ENCODE measurements at places on chromosomes 1 and 21.
A peak's percentile ranks its signal among the peaks of the same experiment; 100 is the strongest.

DNA sequence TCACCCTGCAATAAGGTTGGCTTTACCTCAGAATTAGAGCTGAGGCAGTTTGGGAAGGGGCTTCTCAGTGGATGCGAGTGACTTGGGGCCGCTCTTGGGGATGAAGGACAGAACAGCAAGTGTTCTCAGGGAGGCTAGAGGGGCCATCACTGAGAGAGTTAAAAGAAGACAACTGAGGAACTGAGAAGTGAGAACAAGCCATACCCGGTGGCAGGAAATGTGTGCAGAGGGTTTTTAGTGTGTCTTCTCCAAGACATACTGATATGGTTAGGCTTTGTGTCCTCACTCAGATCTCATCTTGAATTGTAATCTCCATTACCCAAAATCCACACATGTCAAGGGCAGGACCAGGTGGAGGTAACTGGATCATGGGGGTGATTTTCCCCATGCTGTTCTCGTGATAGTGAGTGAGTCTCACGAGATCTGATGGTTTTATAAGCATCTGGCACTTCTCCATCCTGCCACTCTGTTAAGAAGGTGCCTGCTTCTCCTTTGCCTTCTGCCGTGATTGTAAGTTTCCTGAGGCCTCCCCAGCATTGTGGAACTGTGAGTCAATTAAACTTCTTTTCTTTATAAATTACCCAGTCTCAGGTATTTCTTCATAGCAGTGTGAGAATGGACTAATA is 75.8 kb downstream of the PCBP3 start:
- DNase-seq = no peak

- no peak for DNase-seq
Observed at GRCh38 chr1:94633051-94633450, 91.5 kb upstream of the F3 start.

DNA sequence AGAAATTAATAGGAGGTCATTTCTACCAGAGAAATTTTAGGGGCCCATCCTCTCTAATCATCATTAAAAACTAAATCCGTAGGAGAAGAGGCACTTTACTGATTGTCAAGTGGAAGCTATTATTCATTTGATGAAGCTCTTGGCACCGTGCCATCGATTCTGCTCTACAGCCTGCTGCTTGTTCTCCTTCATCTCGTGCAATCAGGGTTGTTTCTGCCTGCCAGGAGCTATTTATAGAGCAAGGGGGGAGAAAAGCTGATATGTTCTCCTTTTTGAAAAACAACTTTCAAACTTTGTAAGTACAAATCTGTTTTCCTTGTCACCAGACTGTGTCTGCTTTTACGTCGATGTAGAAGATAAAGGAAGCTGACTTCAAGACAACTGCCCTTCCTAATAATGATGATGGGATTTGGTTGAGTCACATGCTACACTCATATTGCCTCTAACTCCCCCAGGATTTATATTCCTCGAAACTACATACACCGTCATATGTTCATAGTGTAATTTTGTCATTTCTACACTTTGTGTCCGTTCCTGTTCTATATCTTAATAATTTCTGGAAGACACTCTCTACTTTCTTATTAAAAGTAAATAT is 169.6 kb upstream of the LHX8 start:
- DNase-seq = peak; percentile 54

- no peak for DNase-seq
Observed at GRCh38 chr21:39461419-39461818, 9.6 kb downstream of the SH3BGR start.

DNA sequence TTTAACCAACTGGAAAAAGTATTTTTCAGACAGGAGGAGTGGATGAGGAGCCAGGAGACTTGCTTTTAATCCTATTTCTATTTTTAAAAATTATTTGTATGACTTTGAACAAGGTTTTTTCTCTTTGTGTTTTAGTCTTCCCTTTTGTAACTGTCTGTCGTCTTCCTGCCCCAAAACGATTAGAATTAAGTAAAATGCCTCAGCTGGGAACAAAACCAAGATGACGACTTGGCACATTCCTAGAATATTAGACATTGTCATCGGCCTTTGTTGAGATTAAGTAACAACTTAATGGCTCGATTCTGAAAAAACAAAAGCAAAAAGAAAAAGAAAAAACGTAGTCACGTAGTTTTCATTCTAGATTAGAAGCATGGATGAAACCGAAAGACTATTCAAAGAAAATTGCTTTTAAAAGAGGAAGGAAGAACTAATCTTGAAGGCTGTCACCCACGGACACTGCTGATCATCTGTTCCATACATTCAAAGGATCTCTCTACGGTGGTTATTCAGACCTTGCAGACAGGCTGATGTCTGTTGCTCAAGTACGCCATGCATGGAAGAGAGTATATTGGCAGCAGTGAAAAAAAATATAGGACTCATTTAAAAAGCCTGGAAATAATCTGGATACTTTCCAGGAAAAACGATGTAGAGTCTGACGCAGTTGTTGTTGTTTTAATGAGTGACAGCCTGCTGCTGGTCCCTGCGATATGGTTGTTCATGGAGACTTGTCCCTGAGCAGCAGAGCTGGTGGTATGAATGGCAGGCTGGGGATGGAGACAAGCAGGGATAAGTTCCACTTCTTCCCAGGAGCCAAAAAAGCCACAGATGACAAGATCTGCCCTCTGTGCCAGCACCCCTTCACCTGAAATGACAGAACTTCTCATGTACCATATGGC is 16.8 kb downstream of the GNG4 start:
- DNase-seq = no peak

DNA sequence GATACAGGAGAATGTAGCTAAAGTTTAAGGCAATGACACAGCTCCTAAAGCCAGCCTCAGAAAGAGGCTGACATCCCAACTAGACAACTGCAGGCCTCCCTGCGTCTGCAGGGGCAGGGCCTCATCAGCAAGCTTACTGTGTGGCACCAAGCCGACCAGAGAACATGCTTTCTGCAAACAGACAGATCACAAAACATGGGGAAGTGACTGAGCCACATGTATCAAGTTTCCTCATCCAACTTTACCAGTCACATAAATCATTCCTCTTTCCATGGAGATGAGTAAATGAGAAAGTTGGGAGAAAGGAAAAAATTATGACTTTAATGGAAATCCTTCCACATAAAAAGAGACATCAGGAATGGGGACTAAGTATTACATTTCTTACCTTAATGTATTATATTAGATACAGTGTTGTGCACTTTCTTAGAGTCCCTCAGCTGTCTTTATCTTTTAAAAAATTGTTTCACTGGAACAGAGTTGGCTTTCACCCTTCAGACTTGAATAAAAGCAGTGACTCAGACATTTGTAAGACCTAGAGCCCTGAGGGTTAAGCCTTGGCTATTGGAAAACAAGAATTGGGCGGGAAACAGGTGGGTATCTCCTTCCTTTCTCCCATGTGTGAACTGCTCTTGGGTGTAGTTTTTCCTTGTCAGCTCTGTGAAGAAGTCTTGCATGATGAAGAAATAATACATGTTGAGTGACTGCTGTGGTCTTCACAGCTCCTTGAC is 305.7 kb upstream of the SNX7 start:
- DNase-seq = no peak

DNA sequence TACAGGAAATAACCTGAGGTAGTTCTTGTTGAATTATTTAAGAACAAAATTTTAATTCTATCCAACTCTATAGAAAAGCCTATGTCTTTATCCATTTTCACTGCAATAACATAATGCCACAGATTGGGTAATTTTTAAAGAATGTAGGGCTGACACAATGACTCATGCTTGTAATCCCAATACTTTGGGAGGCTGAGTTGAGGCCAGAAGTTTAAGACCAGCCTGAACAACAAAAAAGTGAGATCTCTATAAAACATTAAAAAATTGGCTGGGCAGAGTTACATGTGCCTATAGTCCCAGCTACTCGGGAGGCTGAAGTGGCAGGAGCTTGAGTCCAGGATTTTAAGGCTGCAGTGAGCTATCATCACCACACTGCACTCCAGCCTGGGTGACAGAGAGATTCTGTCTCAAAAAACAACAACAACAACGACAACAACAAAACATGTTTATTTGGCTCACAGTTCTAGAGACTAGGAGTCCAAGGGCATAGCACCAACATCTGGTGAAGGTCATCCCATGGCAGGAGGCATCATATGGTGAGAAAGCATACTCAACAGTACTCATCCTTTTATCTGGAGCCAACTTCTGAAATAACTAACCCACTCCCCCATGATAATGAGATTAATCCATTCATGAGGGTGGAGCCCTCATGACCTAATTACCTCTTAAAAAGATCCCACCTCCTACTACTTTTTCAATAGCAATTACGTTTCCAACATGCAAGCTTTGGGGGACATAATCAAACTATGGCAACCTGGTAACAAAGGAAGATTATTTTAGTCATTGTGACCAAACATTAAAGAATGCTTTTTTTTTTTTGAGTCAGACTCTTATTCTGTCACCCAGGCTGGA is 59.6 kb downstream of the ABL2 start:
- no peak for DNase-seq

DNA sequence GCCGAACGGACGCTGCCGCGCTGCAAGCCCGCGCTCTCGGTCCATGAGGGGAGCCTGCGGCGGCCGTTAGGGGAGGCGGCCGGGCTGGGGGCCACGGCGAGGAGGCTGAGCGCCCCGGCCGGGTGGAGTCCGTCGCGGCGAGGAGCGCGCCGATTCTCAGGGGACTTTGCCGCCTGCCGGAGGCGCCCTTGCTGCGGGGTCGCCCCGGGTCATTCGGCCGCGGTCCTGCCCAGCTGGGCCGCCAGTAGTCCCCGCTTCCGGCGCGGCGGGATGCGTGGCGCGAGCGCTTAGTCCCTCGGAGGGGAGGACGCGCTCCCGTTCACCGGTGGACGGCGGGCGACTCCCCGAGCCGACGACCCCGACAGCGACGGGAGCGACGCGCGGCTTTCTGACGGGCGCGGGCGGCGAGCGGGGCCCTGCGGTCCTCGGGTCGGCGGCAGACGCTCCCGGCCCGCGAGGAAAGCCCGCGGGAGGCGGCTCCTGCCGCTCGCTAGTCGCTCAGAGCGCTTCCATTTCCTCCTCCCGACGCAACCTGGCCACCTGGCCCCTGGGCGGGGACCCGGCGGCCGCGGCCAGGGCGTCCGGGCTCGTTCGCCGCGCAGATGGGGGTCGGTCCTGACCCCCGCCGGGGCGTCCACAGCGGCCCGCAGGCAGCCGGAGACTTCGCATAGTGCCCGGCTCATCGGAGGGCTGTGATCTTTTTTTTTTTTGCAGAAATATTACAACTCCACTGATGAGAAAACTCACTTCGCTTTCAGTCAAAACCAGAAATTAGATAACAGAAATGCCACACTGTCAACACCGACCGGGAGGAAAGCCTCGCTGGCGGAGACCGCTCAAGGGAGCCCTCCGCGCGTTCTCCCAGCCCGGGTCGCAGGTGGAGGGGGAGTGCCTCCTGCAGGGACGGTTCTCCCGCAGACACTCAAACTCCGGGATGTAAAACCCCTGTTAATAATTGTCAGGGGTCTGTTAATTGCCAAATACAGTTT is 641 bp upstream of the ZBTB21 start:
- DNase-seq = peak; percentile 2

DNA sequence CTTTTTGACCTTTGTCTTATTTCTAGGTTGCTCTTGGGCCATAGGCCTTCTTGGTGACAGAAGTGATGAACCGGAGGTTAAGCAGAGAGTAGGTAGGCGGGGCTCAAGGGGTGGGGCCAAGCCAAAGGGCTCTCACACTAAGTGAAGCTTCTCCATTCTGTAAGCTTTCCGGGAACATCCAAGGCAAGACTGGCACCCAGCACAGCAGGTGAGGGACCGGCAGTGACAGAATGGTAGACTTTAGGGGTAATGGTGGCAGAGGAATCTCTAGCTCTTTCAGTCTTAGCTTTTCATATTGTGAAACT is at the start of gene TNFAIP8L2:
TSS of gene TNFAIP8L2 (plus strand) at position 135 of the 305 bp plus-strand sequence. CDS start 2,049 bp downstream, outside the sequence.
- peak; percentile 50 for DNase-seq

DNA sequence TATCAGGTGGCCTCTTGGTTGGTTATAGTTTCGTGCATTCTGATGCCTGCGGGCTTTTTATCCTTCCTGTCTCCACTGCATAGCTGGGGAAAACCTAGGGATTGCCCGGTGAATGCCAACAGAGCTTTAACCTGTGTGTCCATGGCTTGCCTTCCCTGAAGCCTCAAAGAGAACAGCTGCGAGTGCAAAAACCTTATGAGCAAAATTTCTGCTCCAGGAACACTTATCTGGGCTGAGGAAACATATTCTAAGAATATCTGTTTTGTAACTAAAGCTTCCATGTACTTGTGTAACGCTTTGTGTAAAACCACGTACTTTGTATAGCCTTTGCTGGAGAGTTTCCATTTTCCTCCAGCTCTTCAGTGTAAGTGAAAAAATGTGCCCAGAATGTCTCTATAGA is 7.2 kb downstream of the CNST start:
- peak; percentile 74 for DNase-seq

GRCh38 chr1:232684371-232685105 is 54.6 kb upstream of the SIPA1L2 start:
- DNase-seq = no peak

DNA sequence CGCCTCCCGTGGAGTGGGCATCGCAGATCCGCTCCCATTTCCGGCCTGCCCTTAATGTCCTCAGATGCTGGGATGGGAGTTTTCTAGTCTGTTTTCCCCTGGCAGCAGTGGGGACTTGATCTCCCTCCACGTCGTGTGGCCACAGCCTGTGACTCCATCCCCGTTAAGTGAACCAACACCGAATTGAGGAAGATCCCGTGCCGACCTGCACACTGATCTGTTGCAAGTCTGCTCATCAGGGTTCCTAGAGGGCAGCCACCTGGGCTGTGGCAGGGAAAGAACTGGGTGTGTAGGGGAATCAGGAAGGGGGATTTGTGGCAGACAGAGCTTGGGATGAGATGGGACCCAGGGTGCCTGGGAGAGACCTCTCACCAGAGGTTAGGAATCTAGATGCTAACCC is 23.3 kb upstream of the CDK18 start:
- DNase-seq = no peak

DNA sequence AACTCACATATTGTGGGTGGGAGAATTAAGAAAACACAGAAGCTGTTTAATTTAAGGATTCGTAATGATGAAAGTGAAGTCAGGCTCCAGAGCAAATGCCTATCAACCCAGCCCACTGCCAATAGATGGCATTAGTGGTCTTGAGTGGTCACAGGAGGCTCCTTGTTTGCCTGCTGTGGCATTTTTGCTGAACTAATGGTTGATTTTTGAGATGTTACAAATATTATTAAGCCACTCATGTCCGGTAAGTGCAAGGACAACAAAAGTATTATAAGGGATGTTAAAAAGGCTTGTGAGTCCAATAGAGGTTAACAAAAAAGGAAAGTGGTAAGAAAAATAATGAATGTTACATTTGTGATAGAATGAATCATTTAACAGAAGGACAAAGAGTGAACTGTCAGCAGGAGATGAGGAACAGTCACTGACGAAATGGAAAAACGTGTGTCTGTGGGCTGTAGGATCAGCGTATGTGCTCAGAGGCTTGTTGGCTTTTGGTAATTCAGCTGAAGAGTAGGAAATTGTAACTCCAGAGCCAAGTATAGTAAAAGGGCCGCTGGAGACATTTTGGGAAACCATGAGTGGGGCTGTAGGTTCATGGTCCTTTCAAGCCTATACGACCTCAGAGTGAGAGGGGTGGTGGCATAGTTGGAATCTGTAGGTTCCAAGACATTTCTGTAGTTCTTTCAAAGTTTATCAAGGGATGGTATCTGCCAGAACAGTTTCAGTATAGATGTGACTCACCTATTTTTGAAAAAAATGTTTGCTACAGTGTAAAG is 11.2 kb downstream of the SFT2D2 start:
- DNase-seq = peak; percentile 96

All from SK-MEL-5 (cell line).